Activated T-helper 1 cell treated with anti-CD3 and anti-CD28 coated beads, Interleukin-2, amount 50 U/mL, for 16 hours (primary cell): ENCODE measurements at places on chromosomes 13 and 19.
A peak's percentile ranks its signal among the peaks of the same experiment; 100 is the strongest.

DNA sequence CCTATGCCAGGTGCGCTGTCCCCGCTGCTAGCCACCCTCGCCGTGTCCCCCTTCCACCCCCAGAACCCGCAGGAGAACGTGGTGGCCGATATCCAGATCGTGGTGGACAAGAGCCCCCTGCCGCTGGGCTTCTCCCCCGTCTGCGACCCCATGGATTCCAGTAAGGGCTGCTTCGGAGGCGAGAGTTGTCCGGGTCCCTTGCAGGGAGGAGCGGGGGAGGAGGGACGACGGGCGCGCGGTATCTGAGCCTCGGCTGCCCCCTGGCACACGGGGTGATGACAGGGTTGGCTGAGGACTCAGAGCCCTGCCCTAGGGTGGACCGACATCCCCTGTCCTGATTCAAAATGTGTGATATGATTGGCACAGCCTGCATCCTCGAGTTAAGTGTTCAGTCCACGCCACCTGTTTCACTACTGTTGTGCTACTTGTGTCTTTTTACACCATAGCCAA, 653 bp downstream of the MVB12A start:
- no peak for DNase-seq

GRCh38 chr13:70817576-70817975, 709.3 kb upstream of the KLHL1 start:
- DNase-seq = no peak

DNA sequence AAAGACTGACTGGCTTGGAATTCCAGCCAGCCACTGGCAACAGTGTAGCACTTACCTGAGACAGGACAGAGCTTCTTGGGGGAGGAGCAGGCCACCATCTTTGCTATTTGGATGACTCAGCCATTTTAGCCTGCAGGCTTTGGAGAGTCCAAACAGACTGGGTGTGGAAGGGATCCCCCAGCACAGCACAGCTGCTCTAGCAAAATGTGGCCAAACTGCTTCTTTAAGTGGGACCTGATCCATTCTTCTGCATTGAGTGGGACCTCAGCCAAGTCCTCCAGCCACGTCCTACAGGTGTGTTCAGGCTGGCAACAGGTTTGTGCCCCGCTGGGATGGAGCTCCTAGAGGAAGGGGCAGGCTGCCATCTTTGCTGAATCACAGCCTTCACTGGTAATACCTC, 80.0 kb downstream of the NDFIP2 start:
- DNase-seq = no peak

DNA sequence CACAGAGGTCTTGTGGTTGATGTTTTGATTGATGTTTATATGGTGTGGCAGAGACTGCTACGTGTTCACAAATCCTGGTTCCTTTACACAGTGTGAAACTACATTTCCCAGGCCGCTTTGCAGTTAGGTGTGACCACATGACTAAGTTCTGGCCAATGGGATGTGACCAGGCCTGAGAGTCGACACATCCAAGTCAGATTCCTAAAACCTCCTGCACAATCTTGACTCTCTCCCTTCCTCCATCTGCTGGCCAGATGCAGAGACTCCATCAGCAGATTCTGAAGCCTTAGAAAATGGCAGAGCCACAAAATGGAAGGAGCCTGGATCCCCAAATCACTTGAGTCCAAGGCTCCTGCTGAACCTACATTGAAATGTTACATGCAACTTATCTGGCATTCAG, 12.6 kb downstream of the CD37 start:
- no peak for DNase-seq

GRCh38 chr13:23921451-23921888, 24.2 kb upstream of the C1QTNF9B start:
- no peak for DNase-seq

- no peak for DNase-seq
These were observed 322.3 kb downstream of the DCLK1 start for GRCh38 chr13:35808846-35809245.

- no peak for DNase-seq
These were observed 54.1 kb downstream of the SLC7A1 start for GRCh38 chr13:29541400-29541799.

DNA sequence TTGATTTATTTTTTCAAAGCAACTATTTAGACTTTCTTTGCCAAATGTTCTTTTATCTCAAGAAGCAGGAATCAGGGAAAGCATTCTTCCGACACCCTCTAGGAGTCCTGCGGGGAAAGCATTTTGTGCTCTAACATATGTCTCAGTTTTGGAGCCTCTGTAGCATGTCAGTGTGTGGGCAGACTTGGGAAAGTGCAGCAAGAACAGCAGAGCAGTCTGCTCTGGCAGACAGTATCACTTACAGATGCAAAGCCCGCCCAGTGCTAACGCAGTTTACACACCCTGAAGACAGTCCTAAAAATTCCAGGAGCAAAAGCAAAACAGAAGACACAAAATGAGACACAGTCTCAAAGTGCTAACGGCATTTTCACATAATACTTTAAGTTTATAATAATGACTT, 393.5 kb downstream of the KLF12 start:
- DNase-seq = no peak

DNA sequence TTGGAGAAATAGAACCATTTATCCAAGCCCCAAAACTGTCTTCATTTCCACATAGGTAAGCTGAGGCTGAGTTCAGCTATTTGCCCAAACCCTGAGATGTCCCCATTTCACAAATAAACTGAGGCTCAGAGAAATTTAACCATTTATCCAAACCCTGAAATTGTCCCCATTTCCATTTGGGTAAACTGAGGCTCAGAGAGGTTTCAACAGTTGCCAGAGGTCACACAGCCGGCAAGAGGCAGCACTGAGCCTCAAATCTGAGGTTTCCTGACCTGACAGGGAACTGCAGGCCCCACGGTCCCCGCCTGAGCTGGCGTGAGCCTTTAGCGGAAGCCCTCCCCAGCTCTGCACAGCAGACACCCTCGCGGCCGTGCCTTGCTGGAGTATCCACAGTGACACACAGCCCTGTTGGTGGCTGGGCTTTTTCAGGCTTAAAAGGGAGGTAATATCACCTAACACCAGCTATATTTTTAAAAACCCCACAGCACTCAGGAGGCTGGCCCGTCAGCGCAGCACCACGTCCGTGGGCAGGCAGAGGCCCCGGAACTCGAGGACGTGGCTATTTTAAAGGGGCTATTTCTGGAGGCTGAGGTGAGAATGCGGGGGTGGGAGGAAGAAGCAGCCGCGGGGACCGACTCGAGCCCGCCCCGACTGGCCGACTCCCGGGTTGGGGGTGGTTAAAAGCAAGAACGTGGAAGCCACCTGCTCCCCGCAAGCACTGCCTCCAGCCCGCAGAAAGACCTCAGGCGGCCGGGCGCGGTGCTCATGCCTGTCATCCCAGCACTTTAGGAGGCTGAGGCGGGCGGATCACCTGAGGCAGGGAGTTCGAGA, 18.5 kb downstream of the PTPRS start:
- no peak for DNase-seq

DNA sequence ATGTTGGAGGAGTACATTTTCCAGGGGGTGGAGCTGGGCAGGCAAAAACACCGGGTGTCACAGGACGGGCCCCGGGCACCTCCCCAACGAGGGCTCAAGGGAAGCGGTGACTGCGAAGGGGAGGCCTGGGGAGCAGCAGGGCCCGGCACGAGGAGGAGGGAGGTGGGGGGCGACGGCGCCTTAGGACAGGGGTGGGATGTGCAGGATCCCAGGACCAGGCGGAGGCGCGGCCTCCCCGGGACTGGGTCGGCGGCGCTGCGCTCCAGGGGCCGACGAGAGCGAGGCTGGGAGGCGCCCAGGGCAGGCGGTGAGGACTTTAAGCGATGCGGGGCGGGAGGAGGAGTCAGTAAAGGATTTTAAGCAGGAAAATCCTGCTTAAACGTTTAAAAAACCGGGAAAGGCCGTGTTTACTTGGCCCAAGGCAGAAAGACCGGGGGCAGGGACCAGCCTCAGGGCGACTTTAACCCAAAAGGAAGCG, 427 bp downstream of the ZNF160 start:
- DNase-seq = peak; percentile 9

- no peak for DNase-seq
These were observed 298.8 kb downstream of the NDFIP2 start for GRCh38 chr13:79779761-79780160.

DNA sequence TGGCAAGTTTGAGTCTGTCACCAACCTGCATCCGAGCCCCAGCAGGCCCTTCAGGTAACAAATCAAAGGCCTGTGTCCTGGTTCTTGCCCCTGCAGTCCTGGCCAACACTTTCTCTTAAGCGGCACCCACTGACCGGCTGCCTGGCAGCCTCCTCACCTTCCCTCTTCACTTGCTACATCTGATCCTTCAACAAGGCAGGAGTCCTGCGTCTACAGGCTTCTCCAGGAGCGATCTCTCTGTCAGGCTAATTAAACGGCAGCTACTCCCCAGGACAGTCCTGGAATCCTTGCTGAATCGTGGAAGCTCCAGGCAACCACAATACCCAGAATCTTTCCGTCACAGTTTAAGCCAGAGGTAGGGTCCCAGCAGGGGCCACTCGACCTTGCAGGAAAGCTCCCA, 41.1 kb upstream of the GAS6 start:
- no peak for DNase-seq

GRCh38 chr19:1226522-1227303, 11.1 kb downstream of the CBARP start:
- DNase-seq = no peak

- no peak for DNase-seq
These were observed 8.0 kb downstream of the C19orf25 start for GRCh38 chr19:1471010-1471514.

- DNase-seq = no peak
These were observed 110.9 kb downstream of the SACS start for GRCh38 chr13:23322353-23323336.

DNA sequence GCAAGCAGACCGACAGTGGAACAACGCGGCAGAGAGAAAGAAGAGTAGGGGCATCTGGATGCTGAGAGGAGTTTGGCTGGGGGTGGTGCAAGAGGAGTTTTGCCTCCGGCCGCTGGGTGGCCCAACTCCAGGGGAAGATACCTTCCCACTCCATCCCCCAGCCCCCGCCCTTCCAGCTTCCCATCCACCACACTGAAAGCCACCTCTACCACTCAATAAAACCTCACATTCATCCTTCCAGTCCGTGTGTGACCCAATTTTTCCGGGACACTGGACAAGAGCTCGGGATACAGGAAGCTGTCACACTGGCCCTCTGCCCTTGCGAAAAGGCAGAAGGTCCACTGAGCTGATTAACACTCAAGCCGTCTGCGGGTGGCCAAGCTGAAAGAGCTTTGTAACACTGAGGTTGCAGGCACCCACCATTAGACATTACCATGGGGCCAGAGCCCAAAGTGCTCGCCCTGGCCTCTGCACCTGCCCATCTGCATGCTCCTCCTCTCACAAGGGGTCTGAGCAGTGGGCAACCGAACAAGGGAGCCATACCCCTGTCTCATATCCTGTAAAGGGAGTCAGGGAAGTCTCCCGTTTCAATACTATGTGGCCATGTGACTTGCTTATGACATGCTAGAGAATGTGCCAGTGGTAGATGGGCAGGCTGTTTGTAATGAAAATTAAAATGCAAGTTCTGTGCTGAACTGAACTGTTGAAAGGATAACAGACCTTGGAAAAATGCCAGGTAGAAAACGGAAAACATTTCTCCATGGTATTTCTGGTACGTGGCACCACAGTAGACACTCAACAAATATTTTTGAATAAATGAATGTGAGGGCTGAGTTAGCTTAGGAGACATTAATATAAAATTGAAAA, 205.1 kb upstream of the STARD13 start:
- no peak for DNase-seq

DNA sequence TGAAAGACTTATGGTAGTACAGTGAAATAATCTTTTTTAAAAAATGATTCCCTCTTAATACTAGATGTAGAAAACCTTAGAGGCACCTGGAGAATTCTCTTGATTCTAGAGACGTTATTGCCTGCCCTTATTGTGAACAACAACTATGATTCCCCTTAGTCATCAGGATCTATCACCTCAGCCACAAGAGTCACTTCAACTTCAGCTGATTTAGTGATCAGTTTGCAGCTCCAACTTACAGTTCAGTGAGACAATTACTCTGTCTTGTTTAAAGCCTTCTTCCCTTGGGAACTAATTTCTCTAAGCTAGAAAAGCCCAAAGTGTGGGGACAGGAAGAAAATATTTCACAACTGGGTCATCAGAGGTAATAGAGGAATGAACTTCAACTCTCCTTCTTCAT, 254.3 kb upstream of the SLITRK1 start:
- no peak for DNase-seq

- no peak for DNase-seq
These were observed 64.9 kb upstream of the MEDAG start for GRCh38 chr13:30841154-30841553.

DNA sequence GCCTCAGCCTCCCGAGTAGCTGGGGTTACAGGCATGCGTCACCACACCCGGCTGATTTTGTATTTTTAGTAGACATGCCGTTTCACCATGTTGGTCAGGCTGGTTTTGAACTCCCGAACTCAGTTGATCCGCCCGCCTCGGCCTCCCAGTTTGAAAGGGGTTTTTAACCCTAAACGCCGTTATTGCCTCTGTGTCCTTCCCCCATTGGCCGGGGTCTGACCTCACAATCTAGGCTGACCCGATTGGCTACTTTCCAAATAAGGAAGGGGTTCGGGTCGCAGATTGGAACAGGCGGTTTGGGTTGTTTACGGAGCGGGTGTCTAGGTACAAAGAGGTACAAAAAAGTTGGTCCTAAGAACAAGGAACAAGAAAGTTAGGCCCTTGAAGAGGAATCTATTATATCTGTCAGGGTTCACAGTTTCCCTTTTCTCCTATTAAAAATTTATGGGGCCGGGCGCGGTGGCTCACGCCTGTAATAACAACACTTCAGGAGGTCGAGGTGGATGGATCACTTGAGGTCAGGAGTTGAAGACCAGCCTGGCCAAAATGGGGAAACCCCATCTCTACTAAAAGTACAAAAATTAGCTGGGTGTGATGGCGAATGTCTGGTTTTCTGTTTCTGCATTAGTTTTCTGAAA, 1.0 kb downstream of the ZNF253 start:
- DNase-seq = peak; percentile 14

GRCh38 chr13:92560883-92561282, 665.7 kb upstream of the GPC6 start:
- no peak for DNase-seq

DNA sequence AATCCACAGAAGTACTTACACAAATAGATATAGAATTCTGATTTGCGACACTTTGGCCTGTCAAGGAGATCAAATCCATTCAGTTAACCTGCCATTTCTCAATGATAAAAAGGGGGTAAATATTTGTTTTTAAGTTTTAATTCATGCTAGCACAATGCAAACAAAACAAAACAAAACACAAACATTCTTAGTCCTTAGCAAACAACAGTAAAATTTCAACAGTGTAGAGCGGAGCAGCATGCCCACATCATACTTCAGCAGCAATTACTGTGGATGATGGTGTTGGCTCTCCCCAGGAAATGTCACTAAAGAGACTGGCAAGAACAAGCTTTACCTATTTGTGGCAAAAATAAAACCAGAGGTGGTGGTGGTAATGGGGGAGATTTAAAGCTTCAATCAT, 625.2 kb upstream of the PCDH20 start:
- DNase-seq = no peak

DNA sequence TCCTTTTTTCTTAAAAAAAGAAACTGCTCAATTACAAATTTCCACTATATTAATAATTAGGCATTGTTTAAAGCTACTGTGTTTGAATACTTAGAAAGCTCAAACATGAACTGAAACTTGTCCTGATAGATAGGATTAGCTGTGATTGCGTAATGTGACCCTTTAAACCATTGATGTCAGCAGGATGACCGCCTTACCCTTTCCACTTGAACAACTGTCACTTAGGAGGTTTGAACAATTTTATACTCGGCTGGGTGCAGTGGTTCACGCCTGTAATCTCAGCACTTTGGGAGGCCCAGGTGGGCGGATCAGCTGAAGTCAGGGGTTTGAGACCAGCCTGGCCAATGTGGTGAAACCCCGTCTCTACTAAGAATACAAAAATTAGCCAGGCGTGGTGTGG, 2.9 kb downstream of the LAMP1 start:
- DNase-seq = no peak
